Stimulated activated naive CD4-positive, alpha-beta T cell (primary cell): ENCODE measurements at places on chromosomes 6 and 20.

DNA sequence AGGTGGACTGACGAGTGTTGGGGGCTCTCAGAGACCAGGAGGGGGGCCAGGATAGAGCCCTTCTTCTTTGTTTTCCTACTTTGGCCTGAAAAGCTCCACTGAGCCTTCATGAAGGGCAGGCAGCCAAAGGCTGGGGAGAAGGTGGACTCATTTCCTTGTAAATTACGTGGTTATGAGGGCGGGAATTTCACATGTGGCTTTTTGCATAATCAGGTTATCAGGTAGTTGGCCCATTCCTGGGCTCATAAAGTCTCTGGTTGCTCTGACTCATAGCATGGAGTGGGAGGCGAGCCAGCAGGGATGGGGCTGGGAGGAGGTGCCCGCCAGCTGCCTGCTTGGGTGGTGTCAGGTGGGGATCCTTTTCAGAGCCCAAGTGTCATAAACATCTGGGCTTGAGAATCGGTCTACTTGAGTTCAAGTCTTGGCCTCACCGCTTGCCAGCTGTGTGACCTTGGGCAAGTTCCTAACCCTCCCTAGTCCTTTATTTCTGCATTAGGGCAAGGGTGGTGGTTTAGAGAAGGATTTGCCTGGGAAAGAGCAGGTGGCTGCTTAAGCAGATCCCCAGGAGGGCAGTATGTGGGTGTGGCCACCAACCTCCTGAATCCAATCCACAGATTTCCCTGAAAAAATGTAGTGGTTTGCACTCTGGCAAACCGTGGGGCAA, 26.5 kb upstream of the RNF24 start:
- DNase-seq, result no peak

DNA sequence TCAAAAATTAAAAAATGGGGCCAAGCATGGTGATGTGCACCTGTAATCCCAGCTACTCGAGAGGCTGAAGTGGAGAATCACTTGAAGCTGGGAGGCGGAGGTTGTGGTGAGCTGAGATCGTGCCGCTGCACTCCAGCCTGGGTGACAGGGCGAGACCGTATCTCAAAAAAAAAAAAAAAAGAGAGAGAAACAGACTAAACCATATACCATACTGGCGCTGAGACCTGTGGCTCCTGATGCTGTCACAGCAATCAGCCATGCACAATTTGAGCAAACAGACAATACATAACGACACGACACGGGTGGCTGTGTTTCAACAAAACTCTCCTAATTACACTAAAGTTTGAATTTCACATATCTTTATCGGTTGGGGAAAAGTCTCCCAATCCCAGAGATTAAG, 14.9 kb upstream of the CBFA2T2 start:
- DNase-seq, result no peak

- no peak for DNase-seq
These were observed 49.8 kb downstream of the MYB start for GRCh38 chr6:135230711-135231468.

DNA sequence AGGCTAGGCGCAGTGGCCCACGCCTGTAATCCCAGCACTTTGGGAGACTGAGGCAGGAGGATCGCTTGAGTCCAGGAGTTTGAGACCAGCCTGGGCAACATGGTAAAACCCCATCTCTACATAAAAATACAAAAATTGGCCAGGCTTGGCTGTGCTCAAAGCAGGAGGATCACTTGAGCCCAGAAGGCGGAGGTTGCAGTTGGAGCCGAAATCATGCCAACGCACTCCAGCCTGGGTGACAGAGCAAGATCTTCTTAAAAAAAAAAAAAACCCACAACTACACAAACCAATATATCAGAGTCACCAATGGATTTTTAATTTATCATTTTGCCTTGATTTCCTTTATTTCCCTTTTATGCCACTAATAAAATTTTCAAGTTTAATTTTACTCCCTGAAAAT, 9.3 kb downstream of the MAP3K5 start:
- no peak for DNase-seq

DNA sequence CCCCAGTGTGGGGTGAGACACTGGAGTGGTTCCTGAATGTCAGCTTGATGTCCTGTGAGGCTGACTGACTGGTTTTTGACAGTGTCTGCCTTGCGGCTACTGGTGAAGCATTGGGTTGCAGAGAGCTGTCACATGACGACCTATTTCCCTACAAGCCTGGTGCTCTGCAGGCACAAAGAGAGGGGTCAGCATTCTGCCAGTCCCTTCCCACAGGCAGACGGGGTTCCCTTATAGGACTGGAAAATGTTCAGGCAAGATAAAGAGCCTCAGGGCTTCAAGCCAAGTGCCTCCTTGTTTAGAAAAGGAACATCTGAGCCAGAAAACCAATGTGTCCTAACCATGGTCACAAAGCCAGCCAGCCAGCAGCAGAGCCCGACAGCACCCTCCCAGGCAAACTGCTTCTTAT, 11.0 kb downstream of the LY86 start:
- DNase-seq, result no peak

DNA sequence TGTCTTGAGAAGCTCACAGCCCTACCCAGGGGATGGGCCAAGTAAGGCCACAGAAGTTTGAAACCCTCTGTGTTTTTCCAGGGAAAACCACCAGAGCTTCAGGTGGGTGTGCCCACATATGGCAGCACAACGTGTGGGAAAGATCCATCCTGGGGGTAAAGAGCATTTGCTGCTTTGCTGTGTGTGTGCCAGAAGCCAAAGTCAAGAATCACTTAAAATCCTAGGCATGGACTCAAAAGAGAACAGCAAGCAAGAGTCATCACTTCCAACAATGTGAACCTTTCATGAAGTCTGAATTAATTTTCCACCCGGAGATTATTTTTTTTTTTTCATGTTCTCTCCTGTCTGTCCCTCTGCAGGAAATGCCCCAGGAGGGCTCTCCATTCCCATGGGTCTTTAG, 308.2 kb upstream of the SGK1 start:
- no peak for DNase-seq

- no peak for DNase-seq
These were observed 17.0 kb downstream of the CDS2 start for GRCh38 chr20:5143851-5144250.

GRCh38 chr6:1247056-1247455, 64.8 kb upstream of the FOXQ1 start:
- no peak for DNase-seq

GRCh38 chr6:80165819-80166218, 59.3 kb downstream of the BCKDHB start:
- no peak for DNase-seq

GRCh38 chr20:63549019-63549418, 1.5 kb upstream of the SRMS start:
- DNase-seq, result no peak

DNA sequence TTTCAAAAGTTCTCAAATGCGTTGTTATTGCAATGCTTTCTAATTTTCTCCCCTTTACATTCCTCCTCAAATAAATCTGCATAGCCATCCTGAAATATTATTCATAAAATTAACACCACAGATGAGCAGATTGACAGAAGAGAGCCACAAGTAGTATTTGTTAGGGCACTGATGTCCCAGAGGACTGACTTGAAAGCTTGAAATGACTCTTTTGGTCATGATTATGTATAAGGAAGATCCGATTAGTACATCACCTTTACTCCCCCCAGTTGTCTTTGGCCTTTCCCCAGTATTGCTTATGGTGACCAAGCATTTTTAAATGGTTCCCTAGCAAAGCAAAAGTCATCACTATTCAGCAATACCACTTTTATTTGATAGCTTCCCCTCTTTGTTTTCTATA, 187.6 kb downstream of the ADAT2 start:
- no peak for DNase-seq

DNA sequence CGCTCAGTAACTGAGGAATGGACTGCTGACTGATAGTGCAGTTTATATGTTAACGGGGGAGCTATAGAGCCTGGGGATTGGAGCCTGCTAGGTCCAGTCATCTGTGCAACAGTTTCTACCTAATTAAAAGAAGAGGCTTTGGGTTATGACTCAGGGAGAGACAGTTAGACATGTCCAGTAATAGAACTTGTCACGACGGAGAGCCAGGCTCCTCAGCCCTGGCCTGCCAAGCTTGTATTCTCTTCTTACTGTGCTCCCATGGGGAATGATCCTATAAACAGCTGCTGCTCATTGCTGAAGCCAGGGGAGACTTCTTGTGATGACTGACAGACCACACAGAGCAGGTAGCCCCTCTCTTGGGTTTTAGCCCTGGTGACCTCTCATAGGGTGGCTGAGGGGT, 69.3 kb downstream of the SYNJ2 start:
- no peak for DNase-seq

DNA sequence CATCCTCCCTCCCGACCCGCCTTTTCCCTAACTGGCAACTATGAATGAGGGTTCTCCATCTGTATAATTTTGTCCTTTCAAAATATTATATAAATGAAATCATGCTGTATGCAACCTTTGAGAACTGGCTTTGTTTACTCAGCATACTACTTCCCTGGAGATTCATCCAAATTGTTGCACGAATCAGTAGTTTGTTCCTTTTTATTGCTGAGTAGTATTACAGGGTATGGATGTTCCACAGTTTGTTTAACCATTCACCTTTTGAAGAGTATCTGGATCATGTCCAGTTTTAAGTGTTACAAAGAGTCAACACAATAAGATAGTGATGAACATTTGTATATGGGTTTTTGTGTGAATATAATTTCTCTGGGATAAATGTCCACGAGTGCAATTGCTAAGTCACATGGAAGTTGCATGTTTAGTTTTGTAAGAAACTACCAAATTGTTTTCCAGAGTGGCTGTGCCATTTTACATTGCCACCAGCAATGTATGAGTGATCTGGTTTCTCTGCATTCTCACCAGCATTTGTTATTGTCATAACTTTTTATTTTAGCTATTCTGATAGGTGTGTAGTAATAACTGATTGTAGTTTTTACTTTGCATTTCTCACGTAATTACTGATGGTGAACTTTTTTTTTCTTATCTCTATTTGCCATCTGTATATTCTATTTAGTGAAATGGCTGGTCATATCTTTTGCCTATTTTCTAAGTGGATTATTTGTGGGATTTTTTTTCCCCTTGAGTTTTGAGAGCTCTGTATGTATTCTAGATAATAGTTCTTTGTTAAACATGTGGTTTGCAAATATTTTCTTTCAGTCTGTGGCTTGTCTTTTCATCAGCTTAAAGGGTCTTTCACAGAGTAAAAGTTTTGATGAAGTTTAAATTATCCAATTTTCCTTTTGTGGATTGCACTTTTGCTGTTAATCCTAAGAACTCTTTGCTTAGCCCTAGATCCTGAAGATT, 14.4 kb upstream of the RNF24 start:
- no peak for DNase-seq

GRCh38 chr6:36827261-36828079, 11.8 kb downstream of the CPNE5 start:
- DNase-seq, result no peak

GRCh38 chr6:36038120-36038876, 10.7 kb downstream of the MAPK14 start:
- DNase-seq, result no peak
